ENCODE measurements at places on chromosomes 5 and 9.

DNA sequence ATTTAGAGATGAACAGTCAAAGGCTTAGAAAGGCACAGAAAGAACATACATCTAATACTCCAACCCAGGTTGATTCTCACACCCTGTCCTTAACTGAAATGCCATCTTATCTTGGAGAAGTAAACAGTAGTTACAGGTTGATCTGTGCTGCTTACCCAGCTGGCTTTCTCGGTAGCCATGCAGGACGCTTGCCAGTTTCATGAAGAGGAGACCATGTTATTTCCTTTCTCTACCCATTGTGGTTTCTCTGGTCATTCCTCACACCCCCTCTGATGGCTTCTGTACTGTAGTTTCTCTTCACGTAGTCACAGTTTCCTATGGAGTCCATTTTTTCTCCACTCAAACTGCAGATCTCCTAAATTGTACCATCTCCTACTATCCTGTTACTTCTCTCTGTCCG lies 206.0 kb downstream of the SGCD start:
- no peak for DNase-seq

DNA sequence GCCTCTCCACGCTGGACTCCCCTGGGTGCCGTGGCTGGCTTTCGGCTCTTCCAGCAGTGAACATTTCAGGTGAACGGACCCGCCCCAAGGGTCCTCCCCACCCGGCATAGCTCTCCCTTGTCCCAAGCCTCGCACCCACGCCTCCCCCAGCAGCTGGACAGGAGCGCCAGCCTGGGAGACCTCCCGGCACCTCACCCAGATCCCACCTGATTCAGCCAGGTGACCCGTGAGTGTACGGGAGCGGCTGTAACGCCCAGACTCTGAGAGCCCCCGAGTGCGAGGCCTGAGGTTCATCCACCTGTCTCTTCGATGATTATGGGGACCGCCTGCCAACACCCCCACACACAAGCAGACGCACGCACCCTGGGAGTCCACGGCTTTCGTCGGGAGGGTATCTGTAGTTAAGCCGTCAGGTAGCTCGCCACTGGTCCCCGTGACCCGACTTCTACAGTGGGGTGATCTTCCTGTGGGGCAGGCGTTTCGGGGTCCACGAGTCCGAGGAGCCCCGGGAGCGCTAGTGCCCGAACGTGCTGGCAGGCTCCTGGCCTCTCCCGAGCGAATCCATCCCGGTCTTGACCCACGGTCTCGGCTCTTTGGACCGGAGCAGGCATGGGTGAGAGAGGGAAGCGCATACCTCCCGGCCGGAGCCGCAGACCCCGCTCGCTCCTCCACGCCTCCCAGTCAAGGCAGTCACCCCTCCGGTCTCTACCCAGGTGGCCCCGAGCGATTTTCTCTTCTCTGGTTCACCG lies 14.9 kb downstream of the TRIM7 start:
- peak; percentile 68 for DNase-seq

GRCh38 chr5:77319117-77319804 lies 108.8 kb downstream of the PDE8B start:
- no peak for DNase-seq

DNA sequence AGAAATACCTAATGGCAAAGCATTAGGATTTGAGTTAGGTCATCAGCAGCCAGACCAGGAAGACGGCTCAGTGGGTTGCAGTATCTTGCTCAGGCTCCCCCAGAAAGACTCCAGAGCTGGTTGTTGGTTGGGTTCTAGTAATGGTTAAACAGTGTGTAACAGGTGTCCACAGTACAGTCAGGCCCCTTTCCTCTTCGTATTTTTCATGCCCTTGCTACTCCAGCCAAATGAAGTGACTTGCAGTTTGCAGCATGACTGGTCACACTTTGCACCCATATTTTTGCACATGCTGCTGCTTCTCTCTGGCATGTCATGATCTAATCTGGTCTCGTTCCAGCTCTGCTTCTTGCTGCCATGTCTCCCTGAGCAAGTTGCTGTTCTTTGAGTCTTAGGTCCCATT lies 60.6 kb upstream of the TRPC7 start:
- no peak for DNase-seq

DNA sequence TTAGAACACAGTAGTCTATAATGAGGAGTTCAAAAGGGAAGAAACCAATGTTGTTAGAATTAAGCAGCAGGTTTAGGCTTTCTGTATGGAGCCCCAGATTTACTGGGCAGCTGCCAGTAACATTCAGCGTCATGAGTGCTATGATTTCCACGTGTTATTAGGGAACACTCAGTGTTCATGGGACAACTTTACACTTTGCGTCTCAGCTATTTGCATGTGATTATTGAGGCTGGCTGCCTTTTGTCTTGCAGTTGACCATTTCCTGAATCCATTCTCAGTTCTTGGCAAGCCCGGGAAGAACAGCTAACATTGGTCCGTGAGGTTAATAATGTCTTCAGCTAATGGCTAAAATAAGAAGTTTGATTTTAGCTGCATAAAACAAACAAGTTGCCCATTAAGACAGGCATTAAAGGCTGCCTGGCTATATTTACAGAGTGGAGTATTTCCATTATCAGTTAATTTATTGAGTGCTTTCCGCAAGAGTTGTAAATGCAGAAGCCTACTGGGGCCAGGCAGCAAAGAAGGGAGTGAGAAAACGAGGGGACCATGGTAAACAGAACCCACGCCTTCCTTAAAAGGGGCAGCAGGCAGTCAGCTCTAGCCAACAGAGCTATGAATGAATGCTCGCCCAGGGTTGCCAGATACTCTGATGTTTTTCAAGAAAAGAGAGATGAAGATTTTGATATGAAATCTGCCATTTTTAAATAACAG lies 120.9 kb downstream of the PIP5K1B start:
- DNase-seq = no peak

DNA sequence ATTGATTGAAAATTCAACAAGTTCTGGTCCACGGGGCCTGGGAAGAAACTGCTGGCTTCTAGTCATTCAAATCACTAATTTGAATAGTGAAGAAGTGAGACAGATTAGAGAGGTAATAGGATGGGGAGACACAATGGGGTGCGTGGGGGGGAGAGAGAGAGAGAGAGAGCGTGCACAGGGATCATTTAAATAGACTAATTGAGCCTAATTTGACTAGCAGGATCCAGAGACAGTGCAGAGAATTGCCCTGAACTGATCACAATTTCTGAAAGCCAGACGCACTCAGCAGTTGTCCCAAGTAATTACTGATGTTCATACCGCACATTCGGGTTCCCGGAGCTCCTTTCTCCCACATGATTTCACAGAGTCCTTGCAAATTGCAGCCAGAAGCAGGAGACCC lies 50.3 kb upstream of the C5orf58 start:
- DNase-seq = no peak

DNA sequence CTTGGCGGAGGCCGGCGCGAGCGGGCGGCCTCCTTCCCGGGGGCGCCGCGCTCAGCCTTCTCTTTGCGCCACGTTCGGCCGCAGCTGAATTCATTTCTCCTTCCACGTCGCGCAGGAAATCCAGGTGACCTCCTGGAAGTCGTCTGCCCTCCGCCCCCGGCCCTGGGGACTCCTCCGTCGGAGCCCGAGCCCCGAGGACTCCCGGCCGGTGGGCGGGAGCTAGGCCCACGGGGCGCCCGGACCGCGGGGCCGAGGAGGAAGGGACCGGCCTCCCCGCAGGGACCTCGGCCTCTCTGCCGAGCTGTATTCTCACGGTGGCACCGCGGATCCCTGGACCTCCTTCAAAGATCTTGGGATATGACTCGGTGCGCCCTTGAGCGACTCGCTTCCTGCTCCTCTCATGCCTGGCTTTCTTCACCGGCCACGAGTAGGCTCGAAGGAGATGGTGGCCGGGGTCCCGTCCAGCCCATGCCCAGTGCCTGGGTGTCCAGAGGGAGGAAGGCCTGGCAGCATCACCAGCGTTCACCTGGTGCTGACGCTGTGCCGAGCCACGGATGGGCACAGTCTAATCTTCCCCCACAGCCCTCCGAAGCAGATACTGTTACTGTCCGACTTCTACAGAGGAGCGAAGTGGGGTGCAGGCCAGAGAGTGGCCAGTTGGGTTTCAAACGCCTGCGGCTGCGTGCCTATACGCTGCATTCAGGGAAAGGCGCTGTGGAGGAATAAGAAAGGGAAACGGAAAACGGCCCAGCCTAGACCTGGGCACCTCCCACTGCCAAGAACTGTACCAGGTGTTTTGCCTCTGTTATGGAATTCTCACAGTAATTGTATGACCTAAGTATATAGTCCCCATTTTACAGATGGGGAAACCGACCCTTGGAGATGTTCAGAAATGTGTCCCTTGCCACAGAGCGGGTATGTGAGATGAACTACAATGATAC lies 47.3 kb downstream of the PAX5 start:
- no peak for DNase-seq

DNA sequence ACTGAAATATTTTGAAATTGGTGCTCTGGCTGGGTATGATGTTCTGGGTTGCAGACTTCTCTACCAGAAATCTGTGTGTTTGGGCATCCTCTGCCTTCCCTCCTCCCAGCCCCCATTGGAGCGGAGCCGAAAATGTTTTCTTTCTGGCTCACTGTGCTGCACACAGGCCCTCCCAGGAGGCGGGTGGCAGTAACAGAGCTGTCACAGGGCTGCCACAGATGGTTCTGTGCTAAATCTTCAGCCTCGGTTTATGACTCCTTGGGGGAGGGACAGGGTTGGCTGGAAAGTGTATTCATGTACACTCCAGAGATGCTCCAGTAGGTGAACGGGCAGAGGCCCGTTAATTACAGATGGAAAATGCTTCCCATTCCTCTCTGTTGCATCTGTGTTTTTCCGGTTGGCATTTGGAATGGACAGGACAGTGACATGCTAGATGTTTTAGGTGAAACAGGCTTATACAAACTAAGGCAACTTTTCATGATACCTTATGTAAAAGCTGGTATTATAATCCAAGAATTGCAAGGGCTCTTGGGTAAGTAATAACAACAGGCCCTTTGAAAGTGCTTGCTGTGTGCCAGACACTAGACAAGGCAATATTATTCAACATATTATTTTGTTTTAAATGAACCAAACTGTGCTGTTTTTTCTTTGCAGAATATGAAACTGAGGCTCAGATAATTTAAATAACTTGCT lies 180.2 kb downstream of the ADCY2 start:
- no peak for DNase-seq

DNA sequence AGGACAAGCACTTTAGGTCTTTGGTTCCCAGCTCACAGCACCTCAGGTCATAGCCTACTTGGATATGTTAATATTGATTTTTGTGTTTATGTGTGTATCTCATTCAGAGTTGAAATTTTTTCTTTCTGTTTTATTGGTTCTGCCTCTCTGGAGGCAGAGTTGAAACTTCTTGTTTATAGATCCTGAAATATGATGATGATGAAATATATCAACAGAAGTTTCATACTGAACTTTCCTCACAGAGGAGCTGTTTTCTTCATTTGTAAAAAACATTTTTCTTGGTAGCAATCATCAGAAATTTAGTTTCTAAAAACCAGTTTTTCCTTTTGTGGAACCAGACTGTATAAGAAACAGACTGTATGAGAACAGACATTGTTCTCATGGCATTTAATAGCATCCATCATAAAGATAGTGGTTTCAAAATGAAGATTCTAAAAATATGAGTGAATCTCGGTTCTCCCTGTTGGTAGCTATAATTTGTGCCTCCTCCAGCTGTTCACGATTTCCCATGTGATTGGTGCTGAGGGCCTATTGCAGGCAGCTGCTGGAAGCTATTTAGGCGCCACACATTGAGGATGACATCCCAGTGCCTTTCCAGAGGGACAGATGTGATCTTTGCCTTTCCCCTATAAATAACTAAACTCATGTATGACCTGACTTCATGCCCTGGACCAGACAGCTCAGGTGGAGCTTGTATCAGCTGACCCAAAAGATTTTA lies 39.5 kb upstream of the CFAP157 start:
- no peak for DNase-seq

DNA sequence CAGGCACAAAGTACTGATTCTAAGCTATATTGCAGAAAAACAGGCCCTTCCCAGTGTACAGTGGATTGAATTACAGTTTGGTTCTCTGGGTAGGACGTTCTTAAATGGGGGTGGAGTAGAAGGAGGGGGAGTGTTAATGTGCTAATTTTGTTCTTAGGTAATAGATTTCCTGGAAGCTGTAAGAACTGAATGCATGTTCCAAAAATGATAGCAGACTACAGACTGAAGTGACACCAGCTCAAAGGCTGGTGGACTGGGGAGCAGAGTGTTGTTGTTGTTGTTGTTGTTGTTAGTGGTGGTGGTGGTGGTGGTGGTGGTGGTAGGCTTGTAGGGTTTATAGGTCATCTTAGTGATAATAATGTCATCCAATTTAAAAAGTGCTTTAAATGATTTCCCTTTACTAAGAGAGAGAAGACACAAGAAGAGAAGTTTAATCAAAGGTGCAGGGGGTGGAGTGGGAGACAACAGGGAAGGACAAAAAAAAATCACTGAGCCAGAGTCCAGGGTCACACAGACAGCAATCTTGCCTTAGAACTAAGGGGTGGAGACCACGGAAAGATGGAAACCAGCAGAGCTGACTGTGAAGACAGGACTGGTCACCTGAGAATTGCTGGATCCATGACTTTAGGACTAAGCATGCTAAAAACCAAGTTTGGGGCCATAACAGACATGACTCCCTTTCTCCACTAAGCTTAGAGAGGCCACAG lies 27.0 kb downstream of the TTLL11 start:
- no peak for DNase-seq

DNA sequence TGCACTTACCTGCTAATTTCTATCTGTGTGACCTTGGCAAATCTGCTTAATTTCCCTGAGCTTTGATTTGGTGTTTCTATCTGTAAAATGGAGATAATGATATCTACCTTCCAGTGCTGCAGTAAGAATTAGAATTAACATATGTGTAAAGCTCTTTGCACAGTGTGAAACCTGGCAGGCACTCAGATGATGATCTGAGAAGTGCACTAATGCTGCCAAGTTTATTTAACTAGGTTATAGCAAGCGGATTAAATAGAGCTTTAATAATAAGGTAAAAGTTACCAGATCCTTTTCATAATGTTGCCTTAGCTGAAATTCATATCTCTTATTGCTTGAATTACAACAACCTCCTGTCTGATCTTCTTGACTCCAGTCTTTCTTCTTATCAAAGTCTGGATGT lies 315.3 kb upstream of the CD180 start:
- no peak for DNase-seq

DNA sequence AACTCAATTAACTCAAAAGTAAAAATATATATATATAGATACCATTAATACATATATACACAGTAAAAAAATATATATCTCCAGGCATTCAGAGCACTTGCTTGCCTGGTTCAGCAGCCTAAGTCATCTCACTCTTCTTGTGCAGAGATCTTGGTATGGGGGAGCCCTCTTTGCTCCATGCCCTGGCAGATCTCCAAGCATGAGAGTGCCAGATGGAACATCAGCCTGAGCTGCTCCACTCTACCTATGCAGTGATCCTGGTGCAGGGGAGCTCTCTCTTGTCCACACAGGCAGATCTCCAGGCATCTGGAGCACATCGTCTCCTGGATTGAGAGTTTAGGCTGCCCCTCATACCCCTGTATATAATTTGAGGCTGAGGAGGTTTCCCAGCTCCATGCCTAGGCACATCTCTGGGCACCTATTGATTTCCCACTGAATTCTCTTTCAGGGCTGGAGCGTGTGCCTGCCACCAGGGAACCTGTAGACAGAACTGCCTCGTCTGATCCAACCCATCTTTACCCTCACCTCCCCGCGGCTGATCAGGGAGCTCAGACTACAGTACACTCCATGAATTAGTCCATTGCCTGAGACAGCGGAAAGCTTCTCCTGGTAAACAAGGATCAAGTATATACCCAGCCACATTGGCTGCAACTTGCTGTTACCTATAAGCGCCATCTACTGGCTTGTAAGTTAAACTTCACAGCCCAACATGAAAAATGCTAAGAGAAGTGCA lies 342.4 kb upstream of the GRIA1 start:
- no peak for DNase-seq

GRCh38 chr5:136031711-136032110 lies 2.9 kb downstream of the TGFBI start:
- no peak for DNase-seq

Data from natural killer cell (primary cell).